ENCODE measurements at places on chromosomes 1 and 21. TPM values are rescaled to one million over a fixed set of nuclear protein-coding genes. Genes with fewer than 3 reads are reported as not detected.

DNA sequence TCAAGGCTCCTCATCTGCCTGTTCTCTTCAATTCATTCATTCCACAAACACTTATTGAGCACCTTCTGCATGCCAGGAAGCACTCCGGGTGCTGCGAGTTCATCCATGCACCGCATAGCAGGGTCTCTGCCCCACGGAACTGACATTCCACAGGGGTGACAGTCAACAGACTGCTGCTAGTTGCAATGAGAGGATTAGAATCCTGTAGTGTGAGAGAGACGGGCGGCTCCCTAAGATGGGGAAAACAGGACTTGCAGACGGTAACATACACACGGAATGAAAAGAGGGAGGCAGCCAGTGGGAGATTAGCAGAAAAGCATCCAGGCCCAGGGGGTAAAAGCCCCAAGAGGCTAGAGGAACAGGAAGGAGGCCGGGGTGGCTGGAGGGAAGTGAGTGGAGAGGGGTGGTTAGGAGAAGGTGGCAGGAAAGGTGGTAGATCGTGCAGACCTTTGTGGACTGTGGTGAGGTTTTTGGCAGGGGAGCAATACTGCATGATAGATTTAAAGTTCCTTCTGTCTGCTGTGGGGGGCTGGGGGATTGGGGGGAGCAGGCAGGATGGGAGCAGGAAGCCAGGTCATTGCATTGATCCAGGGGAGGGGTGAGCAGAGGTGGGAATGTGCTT lies 6.6 kb downstream of the TNFRSF8 start:
- DNase-seq: no peak

DNA sequence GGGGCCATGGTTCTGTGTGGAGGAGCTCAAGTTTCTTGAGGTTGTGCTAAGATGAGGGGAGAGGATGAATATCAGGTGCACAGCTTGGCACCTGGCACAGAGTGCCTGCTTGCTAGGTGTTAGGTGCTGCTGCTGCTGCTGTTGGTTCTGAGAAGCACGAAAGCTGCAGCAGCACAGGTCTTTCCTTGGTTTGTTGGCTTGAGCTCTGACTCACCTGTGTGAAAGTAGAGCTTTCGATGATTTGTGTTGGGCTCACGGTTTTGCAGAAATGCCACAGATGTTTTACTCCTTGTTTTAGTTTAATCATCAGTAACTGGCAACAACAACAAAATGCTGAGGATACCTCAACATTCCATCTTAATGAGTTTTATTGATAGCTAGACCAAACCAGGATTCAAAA lies 221.6 kb downstream of the BRINP2 start:
- DNase-seq: no peak

DNA sequence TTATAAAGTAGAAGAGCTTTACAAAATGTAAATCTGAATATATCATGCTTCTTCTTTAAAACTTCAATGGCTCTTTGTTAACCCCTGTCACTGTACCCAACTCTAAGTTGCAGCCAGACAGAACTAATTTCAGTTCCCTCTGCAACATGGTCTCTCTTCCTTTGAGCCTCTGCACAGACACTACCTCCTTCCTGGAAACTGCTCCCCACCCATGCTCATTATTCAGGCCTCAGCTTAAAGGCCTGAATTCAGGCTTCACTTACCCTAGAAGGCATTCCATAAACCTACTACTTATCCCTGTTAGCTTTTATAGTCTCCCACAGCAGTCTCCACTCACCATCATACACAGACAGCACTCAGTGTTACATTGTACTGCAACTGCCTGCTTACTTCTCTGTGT lies 2.6 kb upstream of the EEIG2 start:
- DNase-seq: no peak

GRCh38 chr1:161179698-161180097 lies 2.4 kb upstream of the B4GALT3 start:
- no peak for DNase-seq

DNA sequence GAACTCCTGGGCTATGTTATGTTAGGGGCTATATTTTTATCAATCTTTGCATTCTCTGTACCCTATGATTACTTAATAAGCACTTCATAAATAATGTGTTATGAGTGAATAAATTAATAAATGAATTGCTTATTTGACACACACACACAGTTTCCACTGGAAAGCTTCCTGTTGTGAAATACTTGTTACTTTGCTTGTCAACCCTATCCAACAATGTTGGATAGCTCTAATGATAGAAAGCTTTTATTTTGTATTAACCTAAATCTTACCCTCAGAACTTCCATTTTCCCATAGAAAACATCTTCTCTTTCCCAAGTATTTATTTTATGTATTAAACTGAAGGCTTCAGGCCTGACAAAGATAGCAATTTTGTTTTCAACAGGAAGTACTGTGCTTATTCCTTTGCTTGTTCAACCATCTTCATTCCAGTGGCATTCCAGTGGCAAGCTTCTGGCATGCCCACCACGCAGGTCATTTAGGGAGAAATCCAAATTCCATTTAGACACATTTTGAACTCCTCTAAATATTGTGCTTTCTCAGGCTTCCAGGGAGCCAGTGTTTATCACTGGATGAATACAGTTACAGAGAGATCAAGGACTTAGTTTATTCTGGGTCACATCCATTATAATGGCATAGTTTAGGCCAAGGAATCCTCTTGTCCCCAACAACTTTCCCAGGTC lies 134.4 kb downstream of the TGFB2 start:
- DNase-seq: peak; percentile 67

DNA sequence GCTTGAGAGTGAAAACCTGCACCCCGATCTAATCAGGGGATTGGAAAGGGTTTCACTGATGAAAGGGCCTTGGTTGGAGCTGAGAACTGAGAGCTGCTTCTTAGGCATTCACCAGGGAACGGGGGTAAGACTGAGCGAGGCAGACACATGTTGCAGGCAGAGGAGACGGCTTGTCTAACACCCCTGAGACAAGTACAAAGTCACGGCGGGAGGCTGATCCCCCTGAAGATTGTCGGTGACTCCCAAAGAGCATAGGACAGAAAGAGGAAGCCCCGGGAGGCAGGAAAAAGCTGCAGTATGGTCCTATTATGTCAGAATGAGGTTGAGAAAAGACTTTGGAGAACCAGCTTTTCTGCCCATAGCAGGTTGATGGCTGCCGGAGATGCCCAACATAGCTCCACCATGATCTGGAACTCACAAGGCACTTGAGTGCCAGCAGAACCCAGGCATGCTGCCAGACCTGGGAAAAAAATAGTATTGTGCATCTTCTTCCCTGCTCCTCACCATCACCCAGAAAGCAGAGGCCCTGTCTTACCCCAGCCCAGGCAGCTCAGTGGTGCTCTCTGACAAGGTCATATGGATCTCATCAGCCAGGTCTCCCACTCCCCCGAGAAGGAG lies 463.9 kb upstream of the PROX1 start:
- no peak for DNase-seq

Gene TEDDM1
- not detected for polyA plus RNA-seq

Gene WDR64
- not detected for polyA plus RNA-seq

DNA sequence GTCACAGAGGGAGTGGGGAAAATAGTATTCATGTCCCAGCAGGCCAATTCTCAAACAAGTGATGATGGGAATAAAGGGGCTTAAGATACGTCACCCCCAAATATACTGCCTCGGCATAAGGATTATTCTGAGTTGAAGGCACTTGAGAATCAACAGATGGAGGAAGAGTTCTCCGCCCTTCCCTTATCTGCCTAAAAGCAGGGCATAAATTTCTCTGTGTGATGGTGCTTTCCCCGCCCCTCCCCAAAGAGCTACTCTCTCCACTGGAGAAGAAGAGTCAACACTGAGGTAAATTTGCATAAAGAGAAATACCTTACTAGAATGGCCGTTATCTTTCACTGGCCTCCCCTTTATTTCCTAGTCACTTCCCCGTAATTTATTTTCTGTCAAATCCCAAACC lies 18.7 kb downstream of the BECN2 start:
- no peak for DNase-seq

Gene EFCAB14
- 18.0 TPM for polyA plus RNA-seq

Gene FAM76A
- polyA plus RNA-seq: 4.1 TPM

GRCh38 chr21:45747233-45747766 lies 103.8 kb downstream of the PCBP3 start:
- no peak for DNase-seq

GRCh38 chr1:67642629-67643028 lies 42.4 kb upstream of the GADD45A start:
- DNase-seq: no peak

DNA sequence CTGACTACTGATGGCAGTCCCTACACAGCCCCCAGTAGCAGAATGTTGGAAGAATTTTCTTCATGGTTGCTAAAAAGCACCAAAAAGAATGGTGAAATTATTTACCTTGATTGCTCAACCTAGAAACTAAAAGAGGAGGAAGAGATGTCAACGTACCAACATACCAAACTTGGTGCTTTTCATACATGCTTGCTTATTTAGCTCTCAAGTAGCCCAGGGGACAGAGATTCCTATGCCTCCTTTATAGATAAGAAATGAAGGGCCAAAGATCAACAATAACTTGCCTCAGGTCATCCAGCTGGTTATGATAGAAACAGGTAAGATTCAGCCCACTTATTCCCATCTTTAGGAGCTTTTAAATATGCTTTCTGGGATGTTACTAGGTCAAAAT lies 170.6 kb downstream of the PIGK start:
- DNase-seq: no peak

GRCh38 chr1:1910651-1911331 lies 4.3 kb upstream of the CALML6 start:
- DNase-seq: no peak

Gene SMPDL3B
- polyA plus RNA-seq: 1.7 TPM

- no peak for DNase-seq
Observed at GRCh38 chr1:19453741-19454201, 31.6 kb downstream of the CAPZB start.

Gene RNF115
- 8.5 TPM for polyA plus RNA-seq

Gene SPATA45
- polyA plus RNA-seq: not detected

- no peak for DNase-seq
Observed at GRCh38 chr1:8427493-8427892, 109.6 kb downstream of the SLC45A1 start.

Gene AK5
- polyA plus RNA-seq: 6.1 TPM

DNA sequence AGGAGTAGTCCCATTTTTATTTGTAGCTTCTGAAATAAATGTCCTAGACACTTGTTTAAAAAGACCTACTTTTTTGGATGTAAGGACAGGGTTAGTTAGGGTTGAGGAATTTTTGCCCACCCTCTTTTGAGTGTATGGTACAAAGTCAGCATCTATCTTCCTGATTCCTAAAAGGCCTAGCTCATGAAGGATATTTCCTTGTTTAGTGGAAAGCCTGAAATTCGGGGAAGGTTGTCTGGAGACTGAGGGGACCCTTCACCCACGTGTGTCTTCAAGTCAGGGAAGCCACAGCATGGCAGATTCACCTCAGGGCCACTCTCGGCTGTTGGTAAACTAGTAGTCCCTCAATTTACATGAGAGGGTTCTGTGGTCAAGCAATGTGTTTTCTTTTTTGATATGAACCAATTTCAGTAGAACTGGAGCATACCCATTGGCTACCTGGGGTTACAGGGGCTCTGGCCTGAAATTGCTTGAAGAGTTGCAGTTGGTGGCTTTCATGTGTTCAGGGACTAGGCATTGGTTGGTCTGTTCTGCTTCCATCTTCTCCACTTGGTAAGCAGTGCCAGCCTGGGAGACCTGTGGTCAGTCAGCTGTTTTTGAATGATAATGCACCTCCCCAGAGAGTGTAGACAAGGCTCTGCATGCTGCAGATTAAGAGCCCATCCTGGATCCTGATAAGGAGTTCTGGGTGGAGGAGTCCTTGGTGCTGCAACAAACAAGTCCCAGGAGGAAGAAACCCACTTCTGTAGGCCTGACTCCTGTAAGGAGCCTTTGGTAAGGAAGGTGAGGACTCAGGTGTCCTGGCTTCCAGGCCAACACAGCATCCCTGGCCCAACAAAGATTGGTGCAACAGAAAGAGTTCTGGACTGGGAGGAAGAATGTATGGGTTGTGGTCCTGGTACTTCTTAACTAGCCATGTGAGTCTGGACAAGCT lies 6.3 kb downstream of the BTG2 start:
- no peak for DNase-seq

Gene PLCH2
- polyA plus RNA-seq: 0.21 TPM

DNA sequence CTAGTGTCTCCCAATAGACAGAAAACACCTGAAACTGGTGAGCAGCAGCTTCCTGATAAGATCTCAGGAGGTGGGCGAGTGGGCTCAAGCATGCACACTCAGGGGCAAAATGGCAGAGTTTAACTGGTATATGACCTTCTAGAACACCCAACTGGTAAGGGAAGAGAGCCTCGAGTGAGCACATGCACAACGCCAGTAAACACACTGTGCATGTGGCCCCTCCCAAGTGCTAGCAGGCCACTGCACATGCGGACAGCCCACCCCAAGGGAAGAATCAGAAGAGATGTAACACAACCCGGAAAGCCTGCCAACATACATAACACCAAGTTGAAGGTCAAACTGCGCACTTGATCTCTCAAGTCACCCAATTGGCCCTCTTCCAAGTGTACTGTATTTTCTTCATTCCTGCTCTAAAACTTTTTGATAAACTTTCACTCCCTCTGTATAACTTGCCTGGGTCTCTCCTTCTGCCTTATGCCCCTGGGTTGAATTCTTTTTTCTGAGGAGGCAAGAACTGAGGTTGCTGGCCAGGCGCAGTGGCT lies 138.2 kb downstream of the GLUL start:
- no peak for DNase-seq

Gene CELF3
- polyA plus RNA-seq: not detected

- DNase-seq: no peak
Observed at GRCh38 chr21:40631211-40631610, 215.7 kb downstream of the DSCAM start.

Gene C1orf94
- polyA plus RNA-seq: not detected

Gene KCNT2
- 0.15 TPM for polyA plus RNA-seq

DNA sequence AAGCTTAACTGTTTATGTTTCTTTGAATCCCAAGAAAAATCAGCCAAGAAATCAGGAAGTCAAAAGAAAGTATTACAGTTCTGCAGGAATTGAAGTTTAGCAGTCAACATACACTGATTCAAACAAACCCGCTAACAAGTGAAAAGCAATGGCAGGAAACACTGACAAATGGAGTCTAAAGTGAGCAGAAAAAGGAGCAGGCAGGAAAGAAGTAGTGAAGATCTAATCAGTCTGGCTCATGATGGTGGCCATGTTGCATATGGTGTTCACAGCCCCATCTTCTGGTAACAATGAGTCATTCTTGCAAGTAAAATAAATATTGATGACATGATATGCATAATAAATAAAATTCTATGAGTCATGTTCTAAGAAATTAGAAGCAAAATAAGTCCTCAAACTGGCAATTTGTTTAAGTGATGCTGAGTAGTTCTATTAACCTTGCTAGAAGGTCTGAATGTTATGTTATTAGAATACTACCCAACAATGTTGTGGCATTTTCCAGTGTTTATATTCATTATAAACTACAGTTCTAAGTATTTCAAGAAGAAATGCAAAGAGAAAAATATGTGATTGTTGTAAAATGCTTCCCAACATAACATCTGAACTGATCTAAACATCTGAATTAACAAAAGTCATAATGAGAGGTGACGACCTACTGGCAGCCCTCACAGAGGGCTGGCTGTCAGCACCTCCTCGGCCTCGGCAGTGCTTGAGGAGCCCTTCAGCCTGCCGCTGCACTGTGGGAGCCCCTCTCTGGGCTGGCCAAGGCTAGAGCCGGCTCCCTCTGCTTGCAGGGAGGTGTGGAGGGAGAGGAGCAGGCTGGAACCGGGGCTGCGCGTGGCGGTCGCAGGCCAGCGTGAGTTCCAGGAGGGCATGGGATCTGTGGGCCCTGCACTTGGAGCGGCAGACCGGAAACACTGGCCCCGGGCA lies 5.7 kb upstream of the ACBD6 start:
- no peak for DNase-seq

Gene TNNT2
- polyA plus RNA-seq: 0.09 TPM

Gene FAM177B
- polyA plus RNA-seq: not detected
